Suprapubic skin (tissue), 4 donors: ENCODE measurements at places on chromosomes 4 and X. TPM values are rescaled to one million over a fixed set of nuclear protein-coding genes. Genes with fewer than 3 reads are reported as not detected.

- no peak for DNase-seq
Measured at GRCh38 chr4:70359115-70359661, 1.4 kb upstream of the SMR3A start.

GRCh38 chr4:163592212-163592611 lies 97.7 kb downstream of the TMA16 start:
- DNase-seq = no peak

DNA sequence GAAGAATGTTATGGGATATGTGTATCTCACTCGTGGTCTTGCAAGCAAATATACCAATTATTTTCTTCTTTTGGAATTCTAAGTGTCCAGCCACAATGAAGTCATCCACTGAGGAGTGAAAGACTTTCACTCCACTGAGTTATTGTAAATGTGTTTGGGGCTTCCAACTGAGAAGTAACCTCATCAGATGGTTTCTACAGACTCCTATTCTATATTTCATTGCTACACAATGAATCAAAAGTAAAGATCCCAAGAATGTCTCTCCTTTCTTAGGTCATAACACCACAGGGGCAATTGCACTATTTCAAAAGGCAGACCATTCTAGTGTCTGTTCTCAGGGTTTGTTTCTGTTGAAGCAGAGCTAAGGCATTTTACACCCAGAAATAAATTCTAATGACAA lies 12.3 kb upstream of the VCX2 start:
- no peak for DNase-seq

The TRIM60 gene
- not detected for total RNA-seq
